WERI-Rb-1 (cell line): ENCODE measurements at places on chromosomes 2 and 18.

DNA sequence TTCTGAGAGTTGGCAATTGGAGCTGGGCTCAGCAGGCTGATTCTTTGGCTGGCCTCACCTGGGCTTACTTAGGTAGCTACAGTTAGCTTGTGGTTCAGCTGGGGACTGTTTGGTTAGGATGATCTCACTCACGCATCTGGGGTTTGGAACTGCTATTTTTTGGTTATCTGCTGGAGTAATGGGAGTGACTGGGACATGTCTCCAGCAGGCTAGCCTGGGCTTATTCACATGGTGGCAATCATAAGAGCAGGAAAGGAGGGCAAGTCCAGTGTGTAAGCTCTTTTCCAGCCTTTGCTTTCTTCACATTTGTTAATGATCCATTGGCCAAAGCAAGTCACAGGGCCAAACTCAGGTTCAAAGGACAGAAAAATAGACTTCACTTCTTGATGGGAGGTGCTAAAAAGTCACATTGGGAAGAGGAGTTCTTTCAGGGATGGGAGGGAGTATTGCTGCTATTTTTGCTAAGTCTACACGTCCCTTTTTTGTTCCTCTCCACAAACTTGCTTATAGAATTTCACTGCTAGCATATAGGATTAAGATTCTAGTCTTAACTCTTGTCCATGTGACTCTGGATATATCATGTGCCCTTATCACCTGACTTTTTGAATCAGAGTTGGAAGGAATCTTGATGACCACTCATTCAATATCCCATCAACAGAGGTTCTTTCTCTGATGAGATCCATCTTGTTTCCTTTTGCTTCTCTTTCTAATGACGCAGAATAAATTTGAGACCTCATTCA is 174.0 kb downstream of the ZFP36L2 start:
- no peak for DNase-seq

GRCh38 chr2:185417111-185417510 is 321.5 kb upstream of the FSIP2 start:
- DNase-seq: no peak

DNA sequence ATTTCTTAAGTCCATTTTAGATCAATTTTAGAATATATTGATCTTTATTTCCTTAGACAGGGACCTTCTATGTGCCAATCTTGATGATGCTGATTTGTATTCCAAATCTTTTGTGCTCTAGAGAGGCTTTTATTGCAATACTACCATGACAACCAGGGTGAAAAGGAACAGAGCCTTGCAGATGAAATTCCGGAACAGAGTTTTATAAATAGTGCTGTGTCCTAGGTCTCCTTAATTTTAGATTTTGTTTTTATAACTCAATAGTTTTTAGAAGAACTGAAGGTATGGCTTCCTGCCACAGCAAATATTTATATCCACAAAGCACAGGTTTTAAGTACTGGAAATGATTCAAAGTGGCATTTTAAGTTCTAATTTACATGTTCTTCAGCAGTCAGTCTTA is 160.2 kb downstream of the PMAIP1 start:
- no peak for DNase-seq

DNA sequence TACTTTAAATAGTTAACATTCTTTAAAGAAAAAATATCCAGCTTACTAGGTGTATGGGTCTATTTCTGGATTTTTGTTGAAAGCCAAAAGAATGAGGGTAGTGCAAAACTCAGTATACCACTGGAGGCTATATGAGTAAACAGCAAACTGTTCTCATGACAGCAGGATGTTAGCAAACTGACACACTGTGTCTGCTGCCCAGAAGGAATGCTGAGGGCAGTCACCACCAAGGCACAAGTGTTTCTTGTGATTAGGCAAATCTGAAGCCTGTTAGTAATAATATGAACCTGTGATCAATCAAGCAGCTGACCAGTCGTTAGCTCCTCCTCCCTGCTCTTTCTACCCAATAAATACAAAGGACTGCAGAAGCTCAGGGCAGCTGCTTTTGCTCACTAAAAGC is 50.5 kb upstream of the SULT1C3 start:
- DNase-seq: no peak

DNA sequence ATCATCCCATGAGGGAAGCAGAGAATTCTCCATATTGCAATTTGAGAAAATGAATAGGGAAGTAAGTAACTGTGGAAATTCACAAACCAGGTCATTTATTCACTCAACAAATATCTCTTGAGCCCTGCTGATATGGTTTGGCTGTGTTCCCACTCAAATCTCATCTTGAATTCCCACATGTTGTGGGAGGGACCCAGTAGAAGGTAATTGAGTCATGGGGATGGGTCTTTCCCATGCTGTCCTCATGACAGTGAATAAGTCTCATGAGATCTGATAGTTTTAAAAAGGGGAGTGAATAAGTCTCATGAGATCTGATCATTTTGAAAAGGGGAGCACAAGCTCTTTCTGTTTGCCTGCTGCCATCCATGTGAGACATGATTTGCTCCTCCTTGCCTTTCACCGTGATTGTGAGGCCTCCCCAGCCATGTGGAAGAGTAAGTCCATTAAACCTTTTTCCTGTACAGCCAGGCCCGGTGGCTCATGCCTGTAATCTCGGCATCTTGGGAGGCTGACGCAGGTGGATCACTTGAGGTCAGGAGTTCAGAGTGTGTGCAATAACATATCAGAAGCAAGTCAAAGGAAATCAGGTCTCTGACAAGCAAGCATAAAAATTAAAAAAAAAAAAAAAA is 193.2 kb downstream of the NDUFA10 start:
- no peak for DNase-seq

DNA sequence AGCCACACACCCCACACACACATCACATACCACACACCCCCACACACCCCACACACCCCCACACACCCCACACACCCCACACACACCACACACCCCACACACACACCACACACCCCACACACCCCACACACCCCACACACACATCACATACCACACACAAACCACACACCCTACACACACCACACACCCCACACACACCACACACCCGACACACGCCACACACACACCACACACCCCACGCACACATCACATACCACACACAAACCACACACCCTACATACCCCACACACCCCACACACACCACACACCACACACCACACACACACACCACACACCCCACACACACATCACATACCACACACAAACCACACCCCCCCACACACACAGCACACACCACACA is 22.4 kb downstream of the TWIST2 start:
- DNase-seq: no peak

DNA sequence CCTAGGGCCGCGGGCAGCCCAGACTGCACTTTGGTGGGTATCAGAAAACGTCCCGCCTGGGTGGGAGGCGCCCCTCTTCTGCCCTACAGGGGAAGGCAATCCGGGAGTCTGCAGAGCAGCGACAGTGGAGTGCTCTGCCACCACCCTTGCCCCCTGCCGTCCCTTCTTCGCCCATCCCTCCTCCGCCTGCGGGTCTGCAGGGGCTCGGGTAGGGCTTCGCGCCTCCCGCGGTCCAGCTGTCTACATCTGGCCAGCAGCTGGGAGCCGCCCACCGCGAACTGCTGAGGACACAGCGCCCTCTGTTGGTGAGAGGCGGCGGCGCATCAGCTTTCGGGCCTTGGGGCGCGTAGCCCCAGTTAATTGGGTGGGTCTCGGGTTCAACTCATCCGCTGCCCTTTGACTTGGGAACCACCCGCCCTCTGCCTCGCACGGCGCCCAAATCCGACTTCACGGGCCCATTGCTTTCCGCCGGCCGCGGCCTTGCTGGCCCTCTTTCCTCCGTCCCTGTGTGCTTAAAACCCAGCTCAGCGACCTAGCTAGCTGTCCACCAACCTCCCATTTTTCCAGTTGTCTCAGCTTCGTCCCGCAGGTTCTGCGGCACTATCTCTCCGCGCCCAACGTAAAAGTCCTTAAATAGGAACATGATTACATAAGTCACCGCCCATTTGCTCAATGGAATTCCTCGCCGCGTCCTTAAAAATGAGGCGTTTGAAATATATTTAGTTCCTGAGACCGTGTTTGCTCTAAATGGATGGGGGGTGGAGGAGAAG is 17.6 kb downstream of the WNT10A start:
- peak; percentile 55 for DNase-seq

DNA sequence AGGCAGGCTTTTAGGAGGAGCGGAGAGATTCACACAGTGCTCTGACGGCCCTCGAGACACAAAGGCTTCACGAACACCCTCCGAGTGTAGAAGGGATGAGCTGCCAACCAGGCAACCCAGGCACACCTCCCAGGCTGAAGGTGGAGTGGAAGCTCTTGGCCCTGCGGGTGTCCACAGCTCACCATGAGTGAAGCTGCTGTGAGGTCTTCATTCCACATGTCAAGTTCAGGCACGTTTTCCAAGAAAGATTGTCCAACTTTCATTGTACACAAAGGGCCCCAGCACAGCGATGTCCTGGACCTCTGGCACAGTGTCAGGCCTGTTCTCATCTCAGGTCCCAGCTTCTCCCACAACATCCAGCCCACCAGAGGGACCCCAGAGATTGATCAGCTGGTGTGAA is 13.4 kb downstream of the PARD6G start:
- no peak for DNase-seq

DNA sequence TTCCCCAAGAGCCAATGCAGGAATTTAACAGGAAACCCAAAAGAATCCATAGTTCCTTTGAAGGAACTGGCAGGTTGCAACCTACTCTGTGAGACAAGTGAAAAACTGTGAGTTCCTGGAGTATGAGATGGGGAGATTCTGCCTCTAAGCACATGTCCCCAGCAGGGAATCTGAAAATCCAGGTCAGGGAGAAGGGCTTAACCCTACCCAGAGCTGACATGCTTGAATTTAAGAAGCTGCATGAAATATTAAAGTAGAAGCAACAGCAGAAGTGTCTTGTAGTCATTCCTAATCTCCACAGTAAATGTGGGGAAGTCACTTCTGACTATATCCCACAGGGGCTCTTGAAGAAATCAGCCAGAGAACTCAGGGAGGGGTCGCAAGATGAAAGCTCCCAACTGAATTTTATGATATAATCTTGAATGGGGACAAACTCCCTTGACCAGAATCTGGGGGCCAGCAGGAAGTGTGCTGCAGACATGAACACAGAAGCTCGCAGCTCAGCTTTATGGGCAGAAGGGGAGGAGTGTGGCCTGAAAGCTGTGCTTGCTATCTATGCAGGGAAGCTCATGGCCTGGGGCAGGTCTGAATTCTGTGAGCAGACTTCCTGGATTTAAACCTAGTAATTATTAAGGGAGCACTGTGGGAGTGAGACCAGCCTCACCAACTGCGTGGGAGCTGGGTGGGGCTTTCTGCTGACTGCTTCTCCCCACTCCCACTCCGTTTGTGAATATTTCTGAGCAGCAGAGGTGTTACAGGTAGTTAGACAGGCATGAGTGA is 184.1 kb upstream of the KYNU start:
- DNase-seq: no peak

DNA sequence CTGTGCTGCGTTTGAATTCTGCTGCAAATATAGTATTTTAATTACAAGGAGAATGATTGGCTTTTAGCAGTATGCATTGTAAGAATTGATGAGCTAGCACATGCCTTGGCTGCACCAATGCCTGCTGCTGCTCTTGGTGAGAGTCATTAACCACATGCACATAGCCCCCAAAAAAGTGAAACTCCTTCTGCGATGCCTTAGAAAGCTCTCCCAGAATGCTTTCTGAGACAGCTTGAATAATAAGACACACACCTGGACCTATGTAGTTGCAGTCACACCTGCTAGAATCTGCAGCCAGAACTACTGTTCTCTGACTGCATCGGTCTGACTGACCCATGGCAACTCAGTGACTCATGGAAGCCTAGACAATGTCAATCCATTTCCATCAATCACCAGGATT is 170.1 kb upstream of the DDX18 start:
- no peak for DNase-seq

GRCh38 chr2:185404578-185404977 is 334.0 kb upstream of the FSIP2 start:
- DNase-seq: no peak

DNA sequence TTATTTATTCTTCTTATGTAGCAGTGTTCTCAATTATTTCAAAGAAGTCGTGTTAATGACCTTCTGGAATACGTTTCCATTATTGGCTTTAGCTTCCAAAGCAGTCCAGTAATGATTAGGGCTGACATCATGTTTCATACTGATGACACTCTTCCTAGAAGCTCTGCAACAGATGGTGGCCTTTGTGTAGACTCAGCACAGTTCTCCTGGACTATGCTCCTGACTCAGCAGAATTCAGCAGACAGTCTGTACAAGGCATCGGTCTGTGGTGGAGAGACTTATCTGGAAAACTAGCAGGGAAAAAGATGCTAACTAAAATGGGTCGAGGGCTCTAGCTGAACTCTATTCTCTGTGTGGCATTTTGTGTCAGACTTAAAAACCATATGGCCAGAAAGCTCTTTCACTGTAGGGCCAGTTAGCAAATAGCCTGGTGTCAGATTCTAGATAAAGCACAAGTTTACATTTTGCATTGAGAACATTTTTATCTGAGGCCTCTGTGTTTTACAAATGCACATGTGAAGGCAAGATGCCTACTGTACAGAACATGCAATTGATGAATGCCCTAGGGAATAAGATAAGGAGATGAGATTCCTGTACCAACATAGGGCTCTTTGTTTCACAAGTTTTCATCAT is 35.1 kb downstream of the GULP1 start:
- peak; percentile 49 for DNase-seq

DNA sequence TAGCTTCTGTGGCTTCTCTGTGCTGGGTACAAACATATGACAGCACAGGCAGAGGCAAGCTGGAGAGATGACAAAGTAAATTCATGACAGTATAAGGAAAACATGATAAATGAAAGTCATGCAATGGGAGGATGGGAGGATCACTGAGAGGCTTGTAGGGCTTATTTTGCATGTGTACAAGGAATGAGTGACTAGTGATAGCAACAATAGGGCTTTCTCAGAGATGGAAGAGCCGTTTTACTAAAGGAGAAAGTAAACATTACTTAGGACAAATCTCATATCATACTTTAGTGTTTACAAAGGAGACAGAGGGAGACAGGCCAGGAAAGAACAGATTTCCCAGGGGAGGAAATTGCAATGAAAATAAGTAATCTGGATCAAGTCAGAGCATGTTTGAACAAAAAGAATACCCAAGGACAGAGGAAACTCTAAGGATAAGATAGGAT is 82.5 kb upstream of the RBMS1 start:
- no peak for DNase-seq

DNA sequence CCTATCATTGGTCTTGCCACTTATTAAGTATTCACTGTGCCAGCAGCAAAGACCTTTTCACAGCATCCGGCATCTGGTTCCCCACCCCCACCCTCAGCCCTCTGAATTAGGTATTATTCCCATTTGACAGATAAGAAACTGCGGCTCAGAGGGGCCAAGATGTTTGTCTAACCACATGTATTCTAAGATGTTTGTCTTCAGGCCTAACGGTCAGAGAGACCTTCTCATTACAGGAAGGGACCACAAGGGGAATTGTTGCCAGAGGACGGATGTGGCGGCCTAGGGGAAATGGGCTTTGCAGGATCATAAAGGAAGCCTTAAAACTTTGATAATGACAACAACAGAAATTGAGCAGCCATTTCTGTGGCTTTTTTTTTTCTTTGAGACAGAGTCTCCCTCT is 16.6 kb downstream of the NPPC start:
- DNase-seq: no peak
